ENCODE measurements at places on chromosomes 5 and 9.

DNA sequence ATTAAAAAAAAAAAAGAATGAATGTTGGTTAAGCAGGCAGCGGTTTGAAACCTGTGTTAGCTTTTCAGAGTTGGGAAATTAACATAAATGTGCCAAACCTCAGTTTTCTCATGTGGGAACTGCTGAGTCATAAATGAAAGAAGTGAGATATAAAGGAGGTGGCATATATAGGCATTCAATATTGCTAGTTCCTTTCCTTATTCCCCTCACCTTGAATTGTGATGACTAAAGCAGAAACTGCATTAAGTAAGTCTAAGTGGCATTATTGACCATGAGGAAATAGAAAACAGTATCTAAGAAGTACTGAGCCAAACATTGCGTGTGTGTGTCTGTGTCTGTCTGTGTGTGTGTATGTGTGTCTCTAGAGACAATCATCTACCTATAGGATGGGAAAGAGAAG is 691.2 kb downstream of the TLR4 start:
- DNase-seq = no peak

- DNase-seq = no peak
Observed at GRCh38 chr5:133401731-133402347, 210.5 kb downstream of the FSTL4 start.

DNA sequence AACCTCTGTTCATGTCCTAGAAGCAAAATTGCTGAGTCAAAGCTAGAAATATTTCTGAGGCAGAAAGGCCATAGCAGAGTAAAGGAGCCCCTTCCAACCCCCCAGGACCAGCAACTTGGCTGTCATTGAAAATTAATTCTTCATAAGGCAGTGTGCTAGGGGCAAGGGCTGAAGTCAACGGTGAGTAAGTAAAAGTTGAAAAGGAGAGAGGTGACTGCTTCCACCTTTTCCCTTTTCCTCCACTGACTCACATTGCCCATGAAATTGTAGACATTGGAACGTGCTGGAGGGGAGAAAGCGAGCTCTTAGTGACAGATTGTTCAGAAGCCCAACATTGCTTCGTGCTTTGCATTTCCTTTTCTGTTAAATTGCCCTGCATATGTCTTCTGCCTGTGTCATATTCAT is 19.1 kb downstream of the GLRA1 start:
- DNase-seq = no peak

DNA sequence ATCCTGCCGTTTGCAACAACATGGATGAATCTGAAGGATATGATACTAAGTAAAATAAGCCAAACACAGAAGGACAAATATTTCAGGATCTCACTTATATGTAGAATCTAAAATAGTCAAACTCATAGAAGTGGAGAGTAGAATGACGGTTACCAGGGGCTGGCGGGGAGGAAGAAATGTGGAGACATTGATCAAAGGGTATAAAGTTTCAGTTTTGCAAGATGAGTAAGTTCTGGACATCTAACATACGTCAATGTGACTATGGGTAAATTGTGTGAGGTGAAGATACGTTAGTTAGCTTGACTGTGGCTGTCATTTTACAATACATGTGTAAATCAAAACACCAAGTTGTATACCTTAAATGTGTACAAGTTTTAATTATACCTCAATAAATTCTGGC is 200.3 kb downstream of the SNX18 start:
- no peak for DNase-seq

GRCh38 chr5:131997026-131997726 is 14.3 kb downstream of the ACSL6 start:
- DNase-seq = no peak

GRCh38 chr5:37495668-37496347 is 116.7 kb downstream of the WDR70 start:
- DNase-seq = no peak

DNA sequence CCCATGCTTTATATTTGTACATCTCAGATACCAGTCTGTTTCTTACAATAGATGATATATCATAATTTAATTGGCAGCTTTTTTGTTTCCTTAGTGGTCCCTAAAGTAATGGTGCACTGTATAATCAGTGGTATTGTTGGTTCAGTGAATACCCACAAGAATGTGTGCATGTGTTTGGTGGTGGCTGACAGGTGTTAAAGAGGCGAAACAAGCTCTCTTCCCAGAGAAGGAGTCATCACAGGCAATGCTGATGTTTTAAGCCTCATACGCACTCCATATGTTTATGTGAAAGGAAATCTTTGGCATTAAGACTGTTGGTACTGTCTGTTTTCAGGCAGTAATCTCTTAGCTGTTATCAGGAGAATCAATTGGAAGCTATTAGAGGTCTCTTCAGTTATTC is 49.2 kb upstream of the KIAA1958 start:
- DNase-seq = no peak

- DNase-seq = no peak
Observed at GRCh38 chr5:59745415-59745863, 148.1 kb downstream of the PDE4D start.

- no peak for DNase-seq
Observed at GRCh38 chr5:99320436-99320835, 391.6 kb upstream of the CHD1 start.

GRCh38 chr5:64156261-64156660 is 9.4 kb upstream of the RNF180 start:
- no peak for DNase-seq

- DNase-seq = no peak
Observed at GRCh38 chr5:1103093-1103492, 8.8 kb downstream of the SLC12A7 start.

DNA sequence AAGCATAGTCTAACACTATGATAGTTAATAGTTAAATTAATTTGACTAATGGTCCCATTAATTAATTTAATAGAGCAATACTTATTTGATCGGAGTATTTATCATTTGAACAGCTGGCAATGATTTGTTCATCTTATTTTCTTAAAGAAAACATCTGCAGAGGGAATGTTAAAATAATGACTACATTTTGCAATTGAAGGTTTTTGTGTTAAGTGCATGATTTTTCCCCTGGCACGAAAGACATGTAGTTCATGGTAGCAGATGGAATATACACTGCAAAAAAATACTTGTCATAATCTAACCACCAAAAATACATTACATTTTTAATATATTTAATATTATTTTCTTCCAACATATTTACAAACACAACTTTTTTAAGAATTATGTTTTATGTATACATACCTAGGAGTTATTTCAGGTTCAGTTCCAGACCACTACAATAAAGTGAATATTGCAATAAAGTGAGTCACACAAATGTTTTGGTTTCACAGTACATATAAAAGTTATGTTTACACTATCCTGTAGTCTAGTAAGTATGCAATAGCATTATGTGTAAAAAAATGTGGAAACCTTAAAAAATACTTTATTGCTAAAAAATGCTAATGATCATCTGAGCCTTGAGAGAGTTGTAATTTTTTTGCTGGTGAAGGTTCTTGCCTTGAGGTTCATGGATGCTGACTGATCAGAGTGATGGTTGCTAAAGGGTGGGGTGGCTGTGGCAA is 292.6 kb upstream of the DAB2 start:
- no peak for DNase-seq

GRCh38 chr9:126207256-126207655 is 119.4 kb upstream of the MVB12B start:
- no peak for DNase-seq

DNA sequence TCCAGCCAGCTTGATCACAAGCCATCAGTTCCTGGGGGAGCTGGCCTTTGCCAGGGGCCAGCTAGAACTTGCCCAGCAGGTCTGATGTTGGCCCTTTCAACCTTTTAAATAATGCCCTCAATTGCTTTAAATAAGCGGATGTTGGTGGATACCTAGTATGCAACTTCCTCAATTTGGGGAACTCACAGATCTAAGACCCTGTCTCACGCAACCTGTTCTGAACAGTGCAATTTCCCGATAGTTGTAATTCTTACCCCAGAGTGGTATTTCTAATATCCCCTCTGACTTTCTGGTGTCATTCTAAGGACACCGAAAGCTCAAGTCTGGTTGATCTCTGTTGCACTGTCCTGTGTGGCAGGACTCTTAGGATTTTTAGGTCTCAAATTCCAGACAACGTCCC is 23.1 kb downstream of the GALNT12 start:
- no peak for DNase-seq

DNA sequence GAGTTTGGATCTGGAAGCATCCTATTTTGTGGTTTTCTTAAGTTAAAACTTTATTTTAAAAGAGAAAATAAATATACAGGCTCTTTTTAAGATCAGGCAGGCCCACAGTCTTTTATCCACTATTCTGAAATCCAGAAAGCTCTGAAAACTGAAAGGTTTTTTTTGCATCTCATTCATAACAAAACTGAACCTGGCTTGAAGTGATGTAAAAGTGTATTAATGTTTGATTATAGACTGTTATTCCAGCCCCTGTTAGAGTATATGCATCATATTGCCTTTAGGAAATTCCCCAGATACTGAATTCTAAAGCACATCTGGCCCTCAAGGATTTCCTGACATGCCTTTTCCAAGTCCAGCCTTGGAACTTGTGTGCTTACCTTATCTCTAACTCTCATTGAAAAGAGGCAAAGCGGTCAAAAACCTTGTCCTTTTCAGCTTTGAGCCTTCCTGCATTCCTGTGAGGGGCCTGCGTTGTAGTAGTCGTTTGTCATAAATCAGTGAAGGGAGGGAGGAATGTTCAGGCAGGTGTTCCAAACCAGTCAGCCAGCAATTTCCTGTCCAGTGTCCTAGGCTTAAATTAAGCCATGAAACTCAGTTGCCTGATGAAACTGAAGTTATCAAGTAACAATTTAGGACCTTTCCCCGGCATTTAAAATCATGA is 110.4 kb downstream of the TLE4 start:
- no peak for DNase-seq

- no peak for DNase-seq
Observed at GRCh38 chr9:76486151-76486550, 27.2 kb downstream of the GCNT1 start.

DNA sequence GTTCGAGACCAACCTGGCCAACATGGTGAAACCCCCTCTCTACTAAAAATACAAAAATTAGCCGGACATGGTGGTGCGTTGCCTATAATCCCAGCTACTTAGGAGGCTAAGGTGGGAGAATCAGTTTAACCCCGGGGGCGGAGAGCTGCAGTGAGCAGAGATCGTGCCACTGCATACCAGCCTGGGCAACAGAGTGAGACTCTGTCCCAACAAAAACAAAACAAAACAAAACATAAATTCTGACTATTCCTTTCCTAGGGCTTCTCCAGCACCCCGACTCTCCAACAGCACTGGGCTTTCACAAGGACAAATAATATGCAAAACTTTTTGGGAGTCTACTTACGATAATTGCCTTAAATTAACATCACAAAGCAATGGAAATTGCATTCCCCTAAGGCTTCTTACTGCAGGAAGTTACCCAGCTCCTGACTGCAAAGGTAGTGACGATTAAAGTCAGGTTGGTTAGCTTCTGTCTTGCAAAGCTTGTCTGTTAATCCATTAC is 15.9 kb upstream of the CDKN2AIPNL start:
- no peak for DNase-seq

DNA sequence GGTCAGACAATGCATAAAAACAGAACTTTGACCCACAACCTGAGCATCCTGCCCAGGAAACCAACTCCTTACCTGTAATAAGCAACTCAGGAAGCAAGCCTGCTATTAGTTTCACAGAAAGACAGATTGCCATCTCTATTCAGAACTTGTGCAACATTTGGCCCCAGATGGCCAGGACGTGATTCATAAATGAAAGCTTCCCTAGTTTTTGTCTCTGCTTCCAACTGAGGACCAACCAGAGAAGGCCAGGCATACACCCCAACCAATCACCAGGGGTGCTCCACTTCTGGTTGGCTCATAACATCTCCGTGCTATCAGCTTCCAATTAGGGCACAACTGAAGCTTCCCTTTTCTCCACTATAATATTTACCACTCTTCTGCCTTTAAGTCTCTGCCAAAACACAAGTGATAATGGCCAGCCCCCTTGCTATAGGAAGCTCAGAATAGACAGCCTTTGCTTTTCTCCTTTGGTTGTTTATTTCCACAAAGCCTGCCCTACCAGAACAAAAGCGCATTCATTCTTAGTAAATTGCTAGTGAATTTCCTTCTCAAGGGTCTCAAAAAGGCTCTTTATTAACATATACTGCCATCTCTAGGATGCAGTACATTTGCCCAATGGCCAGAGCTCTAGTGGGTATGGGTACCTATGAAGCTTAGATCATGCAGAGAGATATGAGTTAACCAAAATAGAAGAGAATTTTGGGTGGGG is 289.7 kb upstream of the DAP start:
- DNase-seq = no peak

GRCh38 chr5:130335117-130335516 is 430.9 kb downstream of the CHSY3 start:
- no peak for DNase-seq

- no peak for DNase-seq
Observed at GRCh38 chr5:175746851-175747250, 89.0 kb downstream of the HRH2 start.

DNA sequence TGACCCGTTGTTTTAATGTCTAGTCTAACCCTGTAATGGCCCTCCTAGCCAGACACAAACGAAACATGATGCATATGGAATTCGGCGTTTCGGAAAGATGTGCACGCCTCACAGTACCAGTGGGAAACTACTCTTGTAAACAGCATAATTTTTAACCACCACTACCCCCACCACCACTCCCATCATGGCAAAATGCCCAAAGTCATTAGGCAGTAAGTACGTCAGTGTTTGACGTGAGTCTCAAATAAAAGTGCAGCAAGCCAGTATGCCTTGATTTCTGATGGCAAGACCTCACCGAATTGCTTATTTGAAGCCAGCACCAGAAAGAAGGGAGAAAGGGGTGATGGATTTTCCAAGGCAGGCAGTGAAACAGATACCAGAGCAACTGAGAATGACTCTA is 71.4 kb downstream of the ADRB2 start:
- DNase-seq = no peak

DNA sequence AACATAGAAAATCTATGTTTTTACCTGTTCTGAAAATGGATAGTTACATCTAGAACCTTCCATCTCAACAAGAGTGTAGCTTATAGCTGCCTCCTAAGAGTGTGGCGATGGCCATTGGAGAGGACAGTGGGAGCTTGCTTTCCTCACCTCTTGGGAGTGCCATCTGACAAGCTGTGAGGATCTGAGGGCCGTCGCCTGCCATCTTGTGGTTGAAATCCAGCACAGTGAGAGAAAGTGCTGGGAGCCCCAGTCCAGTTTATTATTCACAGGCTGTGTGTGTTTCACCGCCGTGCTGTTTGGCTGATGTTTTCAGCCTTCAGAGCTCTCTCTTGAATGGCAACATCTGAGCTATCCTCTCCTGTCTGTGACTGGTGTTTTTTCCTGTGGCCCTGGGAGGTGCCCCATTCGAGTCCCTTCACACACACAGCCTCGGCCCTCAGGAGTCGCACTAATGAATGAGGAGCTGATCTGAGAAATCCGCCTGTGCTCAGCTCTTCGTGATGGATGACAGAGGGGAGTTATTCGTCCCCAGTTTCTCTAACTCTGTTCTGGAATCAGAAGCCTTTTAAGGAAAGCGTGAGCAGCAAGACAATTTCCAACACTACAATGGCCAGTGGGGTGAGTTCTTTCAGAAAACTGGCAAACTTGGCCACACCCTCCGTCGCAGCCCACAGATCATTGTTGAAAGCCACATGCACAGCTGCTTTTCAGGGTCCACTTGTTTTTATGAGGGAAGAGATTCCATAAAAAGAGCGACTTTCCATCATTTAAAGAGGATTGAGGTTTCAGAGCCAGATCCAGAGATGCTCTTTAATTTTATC is 170.3 kb downstream of the PDZD2 start:
- DNase-seq = no peak

GRCh38 chr5:56564541-56565282 is 250.6 kb upstream of the MAP3K1 start:
- DNase-seq = no peak

GRCh38 chr9:113462781-113463286 is 693 bp upstream of the RGS3 start:
- no peak for DNase-seq
